ENCODE measurements at places on chromosomes 11 and 22.

DNA sequence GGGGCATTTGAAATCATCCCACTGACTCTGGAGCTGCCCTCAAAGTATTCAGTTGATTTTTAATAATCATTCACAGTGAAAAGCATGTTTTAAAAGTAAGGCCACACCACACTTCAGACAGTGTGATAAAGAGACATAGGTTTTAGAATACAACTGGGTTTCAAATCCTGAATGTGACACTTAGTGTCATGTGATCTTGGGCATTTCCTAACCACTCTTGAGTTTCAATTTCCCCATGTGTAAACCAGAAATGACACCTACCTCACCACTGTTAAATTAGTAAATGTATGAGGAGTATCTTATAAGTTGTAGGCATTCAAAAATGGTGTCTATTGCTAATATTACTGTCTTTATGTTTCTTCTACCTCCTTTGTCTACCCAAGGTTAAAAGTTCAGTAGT, 5.4 kb downstream of the TMEM123 start:
- no peak for DNase-seq

- no peak for DNase-seq
Measured at GRCh38 chr11:46698597-46698996, 1.8 kb downstream of the ARHGAP1 start.

DNA sequence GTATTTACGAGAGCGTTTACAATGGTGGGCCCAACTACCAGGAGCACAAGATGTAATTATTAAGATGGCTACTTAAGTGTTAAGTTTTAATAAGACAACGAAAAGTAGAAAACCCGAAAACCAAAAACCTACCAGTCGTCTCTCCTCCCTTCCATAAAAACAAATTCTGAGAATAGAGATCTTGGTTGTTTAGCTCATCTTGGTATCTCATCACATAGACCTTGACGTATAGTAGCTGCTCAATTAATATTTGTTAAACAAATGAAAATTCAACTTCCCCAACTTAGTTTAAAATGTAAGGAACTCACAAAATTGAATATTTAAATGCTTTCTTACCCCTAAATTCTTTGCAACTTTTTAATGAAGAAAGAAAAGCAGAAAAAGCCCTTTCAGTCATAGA, 669 bp downstream of the KDM4D start:
- no peak for DNase-seq

GRCh38 chr22:33650244-33650643, 270.0 kb downstream of the LARGE1 start:
- DNase-seq: no peak

- no peak for DNase-seq
Measured at GRCh38 chr11:128152796-128153696, 434.3 kb downstream of the ETS1 start.

GRCh38 chr11:27118371-27118770, 77.8 kb downstream of the BBOX1 start:
- no peak for DNase-seq

DNA sequence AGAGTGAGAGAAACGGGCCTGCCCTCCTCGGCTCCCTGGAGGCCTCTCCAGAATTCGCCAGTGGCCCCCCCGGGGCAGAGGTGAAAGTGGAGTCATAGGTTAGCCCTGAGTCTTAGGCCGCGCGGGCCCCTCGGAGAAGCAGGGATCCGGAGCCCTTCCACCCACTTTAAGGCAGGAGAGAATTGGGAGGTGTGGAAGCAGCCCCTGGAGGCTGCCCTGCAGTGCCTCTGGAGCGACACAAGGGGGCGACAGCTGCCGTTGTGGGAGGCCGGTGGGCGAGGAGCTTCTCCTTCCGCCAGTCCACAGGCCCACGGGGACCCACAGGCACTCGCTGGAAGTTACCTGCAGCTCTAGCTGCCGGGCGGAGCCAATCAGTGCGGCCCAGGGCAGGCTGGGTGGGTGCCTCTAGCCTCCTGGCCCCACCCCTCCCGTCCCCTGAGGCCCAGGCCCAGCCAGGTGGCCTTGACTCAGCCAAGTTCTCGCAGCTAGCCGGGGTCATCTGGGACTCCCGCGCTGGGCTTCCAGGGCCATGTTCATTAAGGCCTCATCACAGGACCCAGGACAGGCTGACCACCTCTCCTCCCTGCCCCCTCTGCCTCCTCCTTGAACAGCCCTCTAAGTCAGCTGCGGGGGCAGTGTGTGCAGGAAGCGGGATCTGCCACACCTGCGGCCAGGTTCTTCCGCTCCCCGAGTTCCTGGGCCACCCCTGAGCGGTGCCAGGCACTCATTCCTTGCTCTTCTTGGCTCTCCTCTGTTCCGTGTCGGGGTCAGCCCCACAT, 5.0 kb downstream of the DGKZ start:
- peak; percentile 86 for DNase-seq

- DNase-seq: no peak
Measured at GRCh38 chr22:35882211-35883030, 146.2 kb downstream of the RBFOX2 start.

DNA sequence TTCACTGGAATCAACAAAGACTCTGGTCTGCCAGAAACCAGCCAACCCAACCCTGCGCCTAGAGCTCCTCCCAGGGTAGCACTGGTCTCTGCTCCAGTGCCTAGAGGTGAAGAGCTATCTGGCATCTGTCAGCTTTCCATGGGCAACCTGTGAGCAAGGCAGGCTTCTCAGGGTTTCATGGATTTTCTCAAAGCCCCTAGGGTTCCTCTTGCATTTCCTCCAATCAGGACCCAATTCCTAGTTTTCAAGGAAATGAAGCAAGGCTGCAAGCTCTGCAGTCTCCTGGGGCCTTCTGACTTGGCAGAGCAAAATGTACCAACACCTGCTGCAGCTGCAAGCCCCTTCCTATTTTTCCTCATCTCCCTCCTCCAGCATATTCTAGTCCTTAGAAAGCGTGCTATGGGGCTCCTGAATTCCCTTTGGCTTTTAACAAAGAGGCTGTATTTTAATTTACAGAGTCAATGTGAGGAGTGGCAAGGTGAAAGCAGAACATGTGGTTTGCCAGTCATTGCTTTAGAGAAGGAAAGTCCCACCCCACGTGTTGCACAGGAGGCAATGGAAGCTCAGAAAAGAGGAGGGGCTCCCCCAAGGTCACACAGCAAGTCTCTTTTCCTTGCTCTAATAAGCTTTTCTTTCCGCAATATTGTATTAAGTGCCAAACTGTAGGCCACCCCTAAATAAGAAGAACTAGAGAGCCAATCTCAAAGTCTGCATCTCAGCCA, 33.0 kb upstream of the RIC3 start:
- peak; percentile 48 for DNase-seq

DNA sequence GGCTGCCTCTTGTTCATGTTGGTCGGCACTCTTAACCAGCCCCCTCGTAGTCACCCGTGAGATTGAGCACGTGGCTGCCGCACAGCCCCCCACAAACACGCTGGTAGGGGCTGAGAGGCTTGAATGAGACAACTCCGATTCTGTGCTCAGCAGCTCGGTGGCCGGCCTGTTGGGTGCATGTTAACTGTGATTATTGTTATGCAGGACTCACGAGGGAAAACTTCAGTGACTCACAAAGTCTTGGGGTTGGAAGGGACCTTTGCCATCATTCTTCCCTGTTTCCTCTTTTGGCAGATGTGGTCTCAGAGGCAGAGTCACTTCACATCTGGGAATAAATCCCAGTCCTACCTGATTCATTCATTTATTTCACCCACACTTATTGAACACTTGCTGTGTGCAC, 75.2 kb downstream of the ADAMTS15 start:
- DNase-seq: no peak

DNA sequence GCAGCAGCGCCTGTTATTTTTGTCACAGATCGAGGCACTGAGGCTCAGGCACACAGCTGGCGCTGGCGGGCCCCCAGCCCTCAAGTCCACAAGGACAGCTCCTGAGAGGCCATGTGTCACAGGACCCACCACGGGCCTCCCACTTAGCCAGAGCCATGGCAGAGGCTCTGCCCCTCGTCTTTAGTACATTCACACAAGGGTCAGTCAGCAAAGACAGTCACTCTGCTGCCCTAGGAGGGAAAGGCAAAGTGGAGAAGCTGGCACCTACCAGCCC, 29.1 kb downstream of the GNAZ start:
- no peak for DNase-seq

Measured in KBM-7 (cell line).